Breast epithelium (tissue), 4 donors: ENCODE measurements at places on chromosomes 1 and 21.
A peak's percentile ranks its signal among the peaks of the same experiment; 100 is the strongest.

GRCh38 chr1:179195376-179195775, 34.1 kb downstream of the ABL2 start:
- H3K4me3 ChIP-seq = no peak overlapping the region
- no peaks in the 10 kb centered on the region for H3K27me3 ChIP-seq
- H3K27ac ChIP-seq = no peak overlapping the region
- no peaks in the 10 kb centered on the region for H3K36me3 ChIP-seq
- no peak for DNase-seq

- H3K27ac ChIP-seq = no peak overlapping the region
- H3K36me3 ChIP-seq = no peaks in the 10 kb centered on the region
- peaks cover 5% of the 10 kb centered on the region for H3K4me1 ChIP-seq
- no peaks in the 10 kb centered on the region for H3K27me3 ChIP-seq
- DNase-seq = no peak
- no peak overlapping the region for H3K4me3 ChIP-seq
Observed at GRCh38 chr1:181149326-181150125, 61.0 kb downstream of the IER5 start.

DNA sequence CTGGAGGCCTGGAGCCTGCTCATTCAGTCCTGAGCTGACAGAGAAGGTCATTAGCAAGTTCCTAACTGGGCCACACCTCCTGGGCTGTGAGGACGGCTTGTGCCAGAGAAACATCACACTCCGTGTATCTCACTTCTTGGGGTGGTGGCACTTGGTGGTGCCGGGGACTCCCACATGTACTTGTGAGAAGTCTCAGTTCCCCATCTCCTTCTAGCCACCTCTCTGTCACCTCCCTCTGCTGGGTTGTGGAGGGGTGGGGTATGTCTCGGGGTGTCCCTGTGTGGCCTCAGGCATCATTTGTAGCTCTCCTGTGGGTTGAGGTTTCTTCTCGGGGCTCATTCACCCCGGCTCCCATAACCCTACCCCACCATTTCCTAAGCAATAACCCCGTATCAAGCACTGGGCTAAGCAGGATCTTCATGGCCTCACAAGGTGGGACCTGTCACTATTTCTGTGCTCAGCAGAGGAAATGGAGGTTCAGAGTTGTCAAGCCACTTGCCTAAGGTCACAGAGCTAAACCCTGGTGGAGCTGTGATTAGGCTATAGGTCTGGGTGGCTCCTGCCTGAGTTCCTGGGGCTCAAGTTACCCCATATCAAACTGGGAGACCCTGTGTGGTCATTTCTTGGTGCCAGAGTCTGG, 62.5 kb downstream of the UBIAD1 start:
- H3K4me3 ChIP-seq = no peak overlapping the region
- no peak overlapping the region for H3K27ac ChIP-seq
- H3K27me3 ChIP-seq = no peaks in the 10 kb centered on the region
- DNase-seq = no peak

- no peak for DNase-seq
- H3K4me1 ChIP-seq = no peaks in the 10 kb centered on the region
- no peak overlapping the region for H3K4me3 ChIP-seq
- no peak overlapping the region for H3K27ac ChIP-seq
- no peaks in the 10 kb centered on the region for H3K27me3 ChIP-seq
Observed at GRCh38 chr1:171457412-171457811, 27.9 kb upstream of the PRRC2C start.

- H3K4me1 ChIP-seq = peaks cover 28% of the 10 kb centered on the region
- DNase-seq = no peak
- peak overlapping the region; percentile 84 for H3K27ac ChIP-seq
- H3K27me3 ChIP-seq = no peaks in the 10 kb centered on the region
- H3K36me3 ChIP-seq = no peaks in the 10 kb centered on the region
Observed at GRCh38 chr1:207832796-207833195, 78.1 kb downstream of the CD34 start.

DNA sequence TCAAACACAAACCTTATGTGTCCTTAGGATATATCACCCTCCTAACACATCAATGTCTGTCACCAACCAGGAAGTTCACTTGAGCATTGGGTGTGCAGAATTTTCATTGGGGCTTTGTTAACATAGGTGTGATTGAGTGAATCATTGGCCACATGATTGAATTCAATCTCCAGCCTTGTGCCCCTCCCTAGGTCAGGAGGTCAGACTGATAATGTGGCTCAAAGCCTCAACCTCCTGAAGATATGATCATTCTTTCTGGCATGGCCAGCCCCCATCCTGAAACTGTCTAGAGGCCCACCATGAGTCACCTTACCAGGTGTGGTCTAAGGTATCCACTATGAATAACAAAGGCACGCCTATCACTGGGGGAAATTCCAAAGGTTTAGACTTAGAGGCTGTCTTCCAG, 90.1 kb downstream of the PKN2 start:
- H3K4me3 ChIP-seq = no peak overlapping the region
- no peak for DNase-seq
- no peak overlapping the region for H3K27ac ChIP-seq
- H3K4me1 ChIP-seq = no peaks in the 10 kb centered on the region
- H3K27me3 ChIP-seq = no peaks in the 10 kb centered on the region
- peaks cover 5% of the 10 kb centered on the region for H3K36me3 ChIP-seq

DNA sequence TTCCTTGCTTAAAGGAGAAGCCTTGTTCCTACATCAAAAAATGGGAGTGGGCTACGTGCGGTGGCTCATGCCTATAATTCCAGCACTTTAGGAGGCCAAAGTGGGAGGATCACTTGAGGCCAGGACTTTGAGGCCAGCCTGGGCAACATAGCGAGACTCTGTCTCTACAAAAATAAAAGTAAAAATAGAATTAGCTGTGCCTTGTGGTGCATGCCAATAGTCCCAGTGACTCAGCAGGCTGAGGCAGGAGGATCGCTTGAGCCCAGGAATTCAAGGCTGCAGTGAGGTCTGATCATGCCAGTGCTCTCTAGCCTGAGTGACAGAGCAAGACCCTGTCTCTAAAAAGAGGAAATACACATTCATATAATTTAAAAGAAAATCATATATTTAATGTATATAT, 127.1 kb downstream of the C1orf21 start:
- no peak for DNase-seq
- no peaks in the 10 kb centered on the region for H3K27me3 ChIP-seq
- H3K27ac ChIP-seq = no peak overlapping the region
- no peaks in the 10 kb centered on the region for H3K36me3 ChIP-seq

GRCh38 chr1:32309960-32310359, 18.1 kb downstream of the HDAC1 start:
- peaks cover 5% of the 10 kb centered on the region for H3K36me3 ChIP-seq
- H3K27me3 ChIP-seq = no peaks in the 10 kb centered on the region
- DNase-seq = no peak
- peak overlapping the region; percentile 15 for H3K27ac ChIP-seq
- no peaks in the 10 kb centered on the region for H3K4me1 ChIP-seq

GRCh38 chr1:172487550-172487949, 43.7 kb upstream of the PIGC start:
- H3K27ac ChIP-seq = no peak overlapping the region
- no peaks in the 10 kb centered on the region for H3K27me3 ChIP-seq
- no peaks in the 10 kb centered on the region for H3K36me3 ChIP-seq
- H3K4me3 ChIP-seq = no peak overlapping the region
- H3K4me1 ChIP-seq = no peaks in the 10 kb centered on the region

DNA sequence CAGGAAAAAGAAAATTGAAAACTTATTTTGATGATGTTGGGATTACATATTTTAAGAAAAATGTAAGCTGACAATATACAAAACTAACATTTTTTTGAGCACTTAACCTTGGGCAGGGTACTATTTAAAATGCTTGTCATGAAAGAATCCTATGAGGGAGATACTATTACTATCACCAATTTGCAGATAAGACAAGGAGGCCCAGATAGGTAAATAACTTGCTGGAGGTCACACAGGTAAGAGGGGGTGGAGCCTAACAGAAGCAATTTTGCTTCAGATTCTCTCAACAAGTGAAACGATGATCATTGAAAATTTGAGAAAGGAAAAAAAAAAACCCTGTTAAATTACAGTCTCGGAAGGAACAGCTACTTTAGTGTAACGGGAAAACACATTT, 1.2 kb downstream of the GART start:
- peak overlapping the region; percentile 99 for H3K27ac ChIP-seq
- H3K36me3 ChIP-seq = no peaks in the 10 kb centered on the region
- peak overlapping the region; percentile 74 for H3K4me3 ChIP-seq
- DNase-seq = no peak
- H3K27me3 ChIP-seq = no peaks in the 10 kb centered on the region

GRCh38 chr1:22808186-22808675, 97.6 kb downstream of the EPHB2 start:
- no peaks in the 10 kb centered on the region for H3K27me3 ChIP-seq
- no peaks in the 10 kb centered on the region for H3K36me3 ChIP-seq
- peak overlapping the region; percentile 51 for H3K27ac ChIP-seq
- DNase-seq = peak; percentile 27
